ENCODE measurements at places on chromosomes 13 and 19.

DNA sequence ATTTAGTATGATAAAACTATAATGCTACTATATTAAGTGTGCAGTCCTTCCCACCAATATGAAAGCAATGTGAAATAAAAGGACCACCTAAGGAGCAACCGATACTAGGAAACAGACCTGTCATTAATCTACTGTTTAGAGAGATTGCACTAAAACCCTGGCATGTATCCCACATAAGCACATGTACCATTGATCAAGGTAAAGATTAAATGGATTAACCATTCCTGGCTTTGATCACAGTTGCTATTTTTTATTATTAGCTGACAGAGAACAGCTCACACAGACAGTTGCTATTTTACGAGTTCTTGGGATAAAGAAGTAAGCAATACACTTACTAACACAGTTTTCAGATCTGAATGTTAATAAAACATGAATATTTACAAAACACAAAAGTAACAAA lies 57.7 kb upstream of the ZDHHC20 start:
- no peak for DNase-seq

- DNase-seq = no peak
These were observed 626 bp upstream of the ATP5F1D start for GRCh38 chr19:1240925-1241324.

GRCh38 chr19:14450168-14450874 lies 17.2 kb downstream of the PKN1 start:
- DNase-seq = peak; percentile 50

GRCh38 chr13:100810481-100810880 lies 135.9 kb upstream of the TMTC4 start:
- DNase-seq = no peak

DNA sequence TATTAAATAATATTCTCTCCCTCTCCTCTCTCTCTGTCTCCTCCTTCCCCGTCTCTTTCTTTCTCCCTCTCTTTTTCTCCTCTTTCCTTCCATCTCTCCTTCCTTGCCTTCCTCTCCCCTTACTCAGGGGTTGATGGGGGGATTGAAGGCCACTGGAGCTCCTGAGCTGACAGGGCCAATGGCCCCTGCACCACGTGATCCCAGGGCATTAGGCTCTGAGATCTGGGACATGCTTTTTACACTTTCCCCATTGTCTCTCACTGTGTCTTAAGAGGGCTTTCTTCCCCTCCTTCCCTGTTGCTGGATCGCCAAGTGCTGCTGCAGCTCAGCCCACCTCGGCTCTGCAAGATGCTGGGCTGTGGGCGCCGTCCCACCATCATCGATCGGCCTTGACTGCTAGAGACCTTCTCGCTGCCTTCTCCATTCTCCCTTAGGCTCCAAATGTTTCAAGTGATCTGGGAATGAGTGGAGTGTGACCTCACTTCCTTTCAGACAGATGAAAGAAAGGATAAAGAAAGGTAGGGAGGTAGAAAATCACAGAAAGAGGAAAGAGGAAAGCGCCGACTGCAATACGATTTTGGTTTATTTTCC lies 42.2 kb downstream of the COL4A1 start:
- DNase-seq = no peak

DNA sequence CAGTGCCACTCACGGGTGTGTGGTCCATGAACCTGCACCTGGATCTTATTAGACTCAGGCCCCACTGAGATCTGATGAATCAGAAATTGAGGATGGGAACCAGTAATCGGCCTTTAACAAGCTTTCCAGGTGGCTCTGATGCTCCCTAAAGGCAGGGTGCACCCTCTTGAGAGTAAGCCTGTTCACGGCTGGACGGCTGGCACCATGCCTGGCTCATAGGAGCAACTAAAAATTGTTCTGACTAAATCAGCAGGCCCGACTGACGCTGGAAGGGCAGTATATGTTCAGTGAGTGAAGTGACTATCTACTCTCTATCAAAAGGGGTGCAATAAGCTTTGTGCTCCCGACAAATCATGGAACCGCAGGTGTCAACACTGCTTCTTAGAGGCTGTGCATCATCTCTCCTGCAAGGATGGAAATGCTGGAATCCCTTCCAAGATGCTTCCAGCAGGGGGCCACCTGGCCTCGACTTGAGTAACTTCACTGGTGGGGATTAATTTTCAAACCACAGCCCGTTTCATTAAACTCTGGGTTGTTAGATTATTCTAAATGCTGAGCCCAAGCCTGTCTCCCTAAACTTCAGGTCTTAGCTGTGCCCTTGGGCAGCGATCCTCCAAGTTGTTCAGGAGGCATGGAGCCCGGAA lies 28.4 kb downstream of the TMTC4 start:
- DNase-seq = no peak

DNA sequence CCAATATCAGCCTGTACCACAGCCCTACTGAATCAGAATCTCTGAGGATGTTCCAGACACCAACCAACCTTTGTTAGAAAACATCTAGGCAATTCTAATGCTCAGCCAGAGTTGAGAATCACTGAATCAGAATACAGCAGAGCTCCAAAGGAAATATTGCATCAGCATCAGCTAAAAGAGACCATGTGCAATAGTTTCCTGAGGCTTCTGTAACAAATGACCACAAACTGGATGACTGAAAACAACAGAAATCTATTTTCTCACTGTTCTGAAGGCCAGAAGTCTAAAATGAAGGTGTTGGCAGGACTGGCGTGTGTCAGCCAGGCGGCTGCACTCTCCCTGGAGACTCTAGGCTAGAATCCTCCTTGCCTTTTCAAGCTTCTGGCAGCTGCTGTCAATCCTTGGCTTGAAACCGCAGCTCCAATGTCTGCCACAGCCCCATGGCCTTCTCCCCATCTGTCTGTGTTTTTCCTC lies 1.2 kb upstream of the DCT start:
- no peak for DNase-seq

DNA sequence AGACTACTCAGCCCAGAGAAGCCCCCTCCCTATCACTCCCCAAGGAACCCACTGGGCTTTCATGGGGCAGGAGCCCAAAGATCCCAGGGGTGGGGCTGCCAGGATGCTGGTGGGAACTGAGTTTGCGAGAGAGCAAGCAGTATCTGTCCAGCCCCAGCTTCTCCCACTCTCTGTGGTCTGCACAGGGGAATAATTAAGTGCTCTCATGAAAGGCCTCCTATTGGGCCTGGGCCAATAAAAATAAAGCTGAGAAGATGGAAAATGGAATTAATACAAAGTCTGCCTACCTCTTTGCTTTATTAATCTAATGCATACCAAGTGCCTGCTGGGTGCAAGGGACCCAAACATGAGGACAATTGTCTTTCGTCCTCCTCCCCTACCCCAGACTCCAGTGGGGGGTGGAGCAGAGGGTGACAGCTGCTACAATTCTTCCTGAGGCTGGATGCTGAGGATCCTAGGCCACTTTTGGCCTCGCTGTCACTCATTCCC lies 5.4 kb downstream of the DDX39A start:
- no peak for DNase-seq

DNA sequence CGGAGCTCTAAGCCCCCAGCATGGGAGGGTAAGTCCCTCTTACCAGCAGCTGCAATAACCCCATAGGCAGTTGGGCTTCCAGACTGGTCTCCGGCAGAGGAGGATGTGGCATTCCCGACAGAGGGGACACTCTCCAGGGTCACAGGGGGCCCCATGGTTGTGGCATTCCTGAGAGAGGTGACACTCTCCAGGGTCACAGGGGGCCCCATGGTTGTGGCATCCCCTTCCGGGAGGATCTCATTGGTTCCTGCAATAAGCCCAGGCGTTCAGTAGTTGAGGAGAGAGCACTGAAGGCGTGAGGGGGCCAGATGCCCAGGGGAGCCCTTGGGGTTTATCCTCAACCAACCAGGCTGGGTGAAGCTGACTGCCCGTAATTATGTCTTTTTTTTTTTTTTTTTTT lies 5.4 kb downstream of the CD320 start:
- DNase-seq = no peak

- DNase-seq = no peak
These were observed 368.2 kb upstream of the SLITRK5 start for GRCh38 chr13:87302931-87303330.

DNA sequence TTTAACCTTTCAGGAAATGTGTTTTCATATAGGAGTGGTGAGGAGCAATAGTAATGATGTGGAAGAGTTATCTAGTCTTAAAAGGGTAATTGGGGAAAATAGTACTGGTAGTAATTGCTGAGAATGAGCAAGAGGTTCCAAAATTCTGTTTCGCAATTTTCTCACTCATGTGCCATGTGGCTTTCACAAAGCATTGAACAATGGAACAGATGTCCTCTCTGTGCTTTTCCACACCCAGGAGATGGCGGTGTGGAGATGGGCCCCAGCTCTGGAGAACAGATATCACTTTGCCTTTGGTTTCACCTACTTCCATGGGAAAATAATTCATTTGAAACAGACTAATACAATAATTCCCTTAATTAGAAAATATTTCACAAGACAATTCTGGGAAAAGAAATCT lies 170.0 kb upstream of the SLC10A2 start:
- DNase-seq = no peak

DNA sequence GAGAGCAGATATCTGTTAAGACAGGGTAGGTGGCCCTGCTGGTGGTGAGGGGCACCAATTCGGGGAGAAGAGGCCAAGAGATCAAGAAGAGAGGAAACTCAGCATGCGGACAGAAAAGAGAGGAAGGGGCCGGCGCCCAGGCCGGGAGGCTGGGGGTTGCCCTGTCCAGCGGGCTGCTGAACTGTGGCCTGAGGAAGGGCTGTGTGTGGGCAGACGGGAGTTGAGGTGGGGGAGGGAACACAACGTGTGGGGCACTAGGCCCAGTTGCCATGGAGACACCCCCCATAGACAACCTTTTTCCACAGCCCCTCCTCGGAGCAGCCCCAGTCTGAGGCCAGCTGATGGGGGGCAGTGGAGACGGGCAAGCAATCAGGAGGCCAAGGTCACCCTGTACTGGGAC lies 2.5 kb upstream of the CACNG8 start:
- DNase-seq = no peak

GRCh38 chr19:48614436-48615230 lies at the start of gene FAM83E:
Gene FAM83E (minus strand): TSS chr19:48615076. CDS start chr19:48613372, 1,704 bp downstream.
- DNase-seq = no peak

- no peak for DNase-seq
These were observed 84.6 kb upstream of the MTIF3 start for GRCh38 chr13:27534981-27535380.

DNA sequence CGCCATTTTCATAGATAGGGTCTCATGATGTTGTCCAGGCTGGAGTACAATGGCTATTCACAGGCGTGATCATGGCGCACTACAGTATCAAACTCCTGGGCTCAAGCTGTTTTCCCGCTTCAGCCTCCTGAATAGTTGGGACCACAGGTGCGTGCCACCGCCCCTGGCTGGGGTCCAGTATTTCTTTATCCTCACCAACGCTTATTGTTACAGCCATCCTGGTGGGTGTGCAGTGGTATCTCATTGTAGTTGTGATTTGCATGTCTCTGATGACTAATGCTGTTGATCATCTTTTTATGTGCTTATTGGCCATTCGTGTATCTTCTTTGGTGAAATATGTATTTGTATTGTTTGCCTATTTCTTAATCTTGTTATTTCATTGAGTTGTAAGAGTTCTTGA lies 49.0 kb downstream of the SIPA1L3 start:
- no peak for DNase-seq

DNA sequence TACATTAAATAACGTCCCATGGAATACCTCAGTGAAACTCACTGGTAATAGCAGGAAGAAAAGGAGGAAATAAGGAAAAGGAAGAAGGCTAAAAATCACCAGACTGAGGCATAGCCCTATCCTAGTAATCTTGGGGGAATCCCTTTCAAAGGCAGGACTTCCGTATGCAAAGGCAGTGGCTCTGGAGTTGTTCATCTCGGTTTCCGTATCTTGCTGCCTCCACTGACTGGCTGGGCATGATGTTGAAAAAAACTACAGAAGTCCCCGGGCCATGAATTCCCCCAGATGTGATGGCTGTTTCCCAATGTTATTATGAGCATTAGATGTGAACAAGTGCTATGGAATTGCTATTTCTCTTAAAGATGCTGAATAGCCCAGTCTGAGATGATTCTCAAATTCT lies 5.5 kb downstream of the FPR2 start:
- no peak for DNase-seq

DNA sequence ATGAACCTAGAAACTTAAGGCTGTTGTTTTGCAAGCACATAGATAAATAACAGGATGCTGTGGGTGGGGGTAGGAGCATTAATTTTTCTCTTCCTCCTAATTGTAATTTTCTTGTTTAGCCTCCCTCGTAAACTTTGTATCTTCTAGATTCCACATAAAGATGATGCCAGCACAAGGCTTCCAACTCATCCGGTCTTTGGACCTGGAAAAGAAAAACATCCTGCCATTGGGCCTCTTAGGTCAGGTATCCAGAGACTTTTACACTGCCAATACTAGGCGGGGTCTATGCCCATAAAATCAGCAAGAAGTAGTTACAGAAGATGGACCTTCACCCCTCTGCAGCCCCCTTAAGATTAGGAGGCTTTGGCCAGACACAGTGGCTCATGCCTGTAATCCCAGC lies 35.4 kb upstream of the KPNA3 start:
- DNase-seq = no peak

DNA sequence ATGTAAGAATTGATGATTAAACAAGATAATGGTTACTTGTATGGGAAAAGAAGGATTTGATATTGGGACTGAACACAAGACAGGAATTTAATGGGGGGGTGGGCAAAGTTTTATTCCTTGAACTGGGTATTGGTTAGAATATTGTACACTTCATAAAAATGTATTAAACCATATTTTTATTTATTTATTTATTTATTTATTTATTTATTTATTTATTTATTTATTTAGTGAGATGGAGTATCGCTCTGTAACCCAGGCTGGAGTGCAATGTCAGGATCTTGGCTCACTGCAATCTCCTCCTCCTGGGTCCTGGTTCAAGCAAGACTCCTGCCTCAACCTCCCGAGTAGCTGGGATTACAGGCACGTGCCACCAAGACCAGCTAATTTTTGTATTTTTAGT lies 287.1 kb upstream of the SLITRK5 start:
- no peak for DNase-seq
